ENCODE measurements at places on chromosomes 4 and X.

GRCh38 chr4:61251129-61251528 is 51.0 kb downstream of the ADGRL3 start:
- DNase-seq, result no peak

DNA sequence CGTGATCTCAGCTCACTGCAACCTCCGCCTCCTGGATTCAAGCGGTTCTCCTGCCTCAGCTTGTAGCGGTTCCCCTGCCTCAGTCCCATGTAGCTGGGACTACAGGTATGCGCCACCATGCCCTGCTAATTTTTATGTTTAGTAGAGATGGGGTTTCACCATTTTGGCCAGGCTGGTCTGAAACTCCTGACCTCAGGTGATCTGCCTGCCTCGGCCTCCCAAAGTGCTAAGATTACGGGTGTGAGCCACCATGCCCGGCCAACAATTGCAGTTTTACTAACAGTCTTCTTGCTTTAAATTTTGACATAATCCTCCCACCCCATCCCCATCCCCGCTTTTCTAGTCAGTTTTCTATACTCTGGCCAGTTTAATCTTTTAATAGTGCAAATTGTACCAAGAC is 112.0 kb downstream of the CFAP299 start:
- no peak for DNase-seq

- DNase-seq, result no peak
Measured at GRCh38 chr4:102163404-102164140, 181.7 kb downstream of the SLC39A8 start.

GRCh38 chrX:72461766-72462165 is 110.9 kb downstream of the HDAC8 start:
- DNase-seq, result no peak

GRCh38 chr4:82031376-82031927 is 342.3 kb downstream of the HNRNPD start:
- DNase-seq, result no peak

GRCh38 chr4:13329340-13329850 is 154.7 kb downstream of the RAB28 start:
- DNase-seq, result no peak

- DNase-seq, result no peak
Measured at GRCh38 chr4:12492730-12493393, 991.3 kb downstream of the RAB28 start.

Data from T-helper 2 cell treated with Interferon-gamma antibody and Interleukin-4, amounts not matched to agents 5 μg/mL and 100 μg/mL, for 36 hours (primary cell).